ENCODE measurements at places on chromosomes 5 and 9.

- DNase-seq = no peak
Observed at GRCh38 chr9:35798658-35799374, 7.4 kb downstream of the NPR2 start.

- DNase-seq = no peak
Observed at GRCh38 chr5:32102254-32102986, 71.7 kb downstream of the GOLPH3 start.

GRCh38 chr5:126568206-126568755 lies 26.7 kb downstream of the ALDH7A1 start:
- no peak for DNase-seq

DNA sequence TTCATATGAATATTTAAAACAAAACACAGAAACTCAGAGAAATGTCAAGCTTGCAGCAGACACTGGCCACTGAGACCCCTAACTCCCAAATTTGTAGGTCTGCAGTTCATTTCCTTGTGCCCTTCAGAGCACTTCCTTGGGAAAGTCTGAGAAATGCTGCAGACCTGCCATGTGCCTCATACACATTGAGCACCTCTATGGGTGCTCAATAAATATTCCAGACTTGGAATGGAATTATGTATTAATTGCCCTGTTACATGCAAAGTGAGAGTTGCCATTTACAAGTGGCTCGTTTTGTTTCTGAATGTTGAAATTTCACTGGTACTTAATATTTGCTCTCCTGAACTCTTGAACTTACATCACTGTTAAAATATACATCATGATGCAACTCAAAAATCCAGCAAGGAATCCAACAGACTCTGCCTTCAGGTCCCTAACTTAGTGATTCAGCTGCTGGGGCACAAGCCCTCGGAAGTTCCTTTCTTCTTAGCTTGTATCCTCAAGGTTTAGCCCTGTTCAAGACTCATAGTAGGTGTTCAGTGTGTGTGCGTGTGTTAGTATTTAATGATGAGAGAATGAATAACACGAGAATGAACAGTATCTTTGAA lies 90.6 kb downstream of the PTCD2 start:
- no peak for DNase-seq

- no peak for DNase-seq
Observed at GRCh38 chr5:78746021-78746770, 97.6 kb upstream of the LHFPL2 start.

GRCh38 chr9:124198331-124198730 lies 59.4 kb upstream of the NEK6 start:
- no peak for DNase-seq

DNA sequence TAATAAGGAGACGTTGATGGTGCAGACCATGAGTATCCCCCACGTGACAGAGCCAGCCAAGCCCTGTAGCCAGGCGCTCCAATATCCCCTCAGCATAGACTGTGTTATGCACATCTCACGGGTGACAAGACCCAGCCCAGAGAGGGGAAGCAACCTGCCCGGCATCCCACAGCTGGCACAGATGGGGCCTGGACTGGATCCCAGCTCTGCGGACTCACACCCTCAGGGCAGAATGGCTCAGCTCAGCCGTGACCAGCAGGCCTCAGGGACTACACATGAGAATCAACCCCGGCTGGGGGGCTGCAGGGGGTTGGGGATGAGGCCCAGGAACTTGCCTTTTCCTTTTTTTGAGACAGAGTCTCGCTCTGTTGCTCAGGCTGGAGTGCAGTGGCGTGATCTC lies 11.7 kb downstream of the FIBCD1 start:
- DNase-seq = no peak

- no peak for DNase-seq
Observed at GRCh38 chr5:33231935-33232334, 208.8 kb upstream of the TARS1 start.

DNA sequence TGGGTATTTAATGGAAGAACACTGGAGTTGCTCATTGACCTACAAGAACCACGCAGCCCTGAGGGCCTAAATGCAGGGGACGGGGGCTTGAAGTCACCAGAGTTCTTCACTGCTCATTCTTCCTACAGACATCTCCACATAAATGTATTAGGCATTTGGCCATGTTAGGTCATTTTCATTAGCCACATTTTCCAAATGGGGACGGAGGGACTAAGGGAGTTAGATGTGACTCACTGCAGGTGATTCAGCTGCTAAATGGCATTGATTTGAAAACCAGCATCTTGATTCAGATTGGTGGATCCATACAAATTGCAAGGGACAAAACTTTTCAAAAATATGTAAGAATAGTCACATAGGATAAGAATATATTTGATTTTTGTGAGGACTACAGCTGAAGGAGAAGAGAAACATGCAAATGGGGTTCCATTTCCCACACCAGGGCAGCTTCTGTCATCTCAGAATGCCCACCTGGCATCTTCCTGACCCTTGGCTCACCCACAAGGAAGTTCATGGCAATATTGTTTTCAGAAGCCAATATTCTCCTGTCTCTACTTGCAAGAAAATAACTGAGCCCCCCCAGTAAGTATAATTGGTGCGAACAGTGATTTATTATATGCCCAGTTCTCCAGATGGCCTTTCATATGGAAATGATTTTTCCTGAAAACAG lies 264.8 kb downstream of the DOCK8 start:
- DNase-seq = no peak

GRCh38 chr9:132175431-132175830 lies 13.6 kb downstream of the NTNG2 start:
- DNase-seq = no peak

- DNase-seq = no peak
Observed at GRCh38 chr5:139078345-139078744, 119.8 kb downstream of the SIL1 start.

- DNase-seq = no peak
Observed at GRCh38 chr9:25827626-25828025, 149.4 kb upstream of the TUSC1 start.

GRCh38 chr9:36134761-36135505 lies 1.6 kb upstream of the GLIPR2 start:
- no peak for DNase-seq

- no peak for DNase-seq
Observed at GRCh38 chr5:10432059-10433008, 9.3 kb upstream of the ROPN1L start.

- no peak for DNase-seq
Observed at GRCh38 chr9:68895741-68896478, 118.0 kb downstream of the PRKACG start.

DNA sequence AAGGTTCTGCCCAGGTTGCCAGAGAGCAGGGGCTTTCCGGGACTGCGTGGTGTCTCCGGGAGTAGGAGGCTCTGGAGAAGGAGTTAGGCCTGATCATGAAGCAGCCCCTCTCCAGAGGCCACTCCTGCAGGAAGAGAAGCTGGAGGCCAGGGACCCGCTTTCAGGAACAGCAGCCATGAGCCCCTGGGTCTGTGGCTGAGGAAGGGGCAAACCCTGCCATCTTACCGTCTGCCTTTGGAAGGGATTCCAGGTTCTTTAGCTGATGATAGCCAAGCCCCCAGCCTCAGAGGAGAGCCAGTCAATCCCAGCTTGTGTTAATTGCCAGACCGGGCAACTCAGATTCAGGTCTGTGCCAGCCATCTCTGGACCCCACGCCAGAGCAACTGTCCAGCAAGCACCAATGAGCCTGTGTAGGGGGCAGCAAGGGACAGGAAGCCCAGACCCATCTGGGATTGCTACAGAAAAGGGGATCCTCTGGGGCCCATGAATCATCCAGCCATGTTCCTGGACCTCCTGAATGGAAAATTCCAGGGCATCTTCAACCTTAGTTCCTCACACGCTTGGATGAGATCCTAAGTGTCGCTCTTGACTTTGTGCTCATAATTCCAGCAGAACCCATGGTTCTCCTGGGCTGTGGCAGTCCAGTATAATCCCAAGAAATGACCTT lies 42.7 kb upstream of the MVB12B start:
- no peak for DNase-seq

GRCh38 chr5:138180183-138180782 lies 1.4 kb downstream of the KIF20A start:
- DNase-seq = no peak

GRCh38 chr9:32454280-32454679 lies 69.8 kb downstream of the ACO1 start:
- DNase-seq = no peak

- no peak for DNase-seq
Observed at GRCh38 chr5:32511776-32512374, 67.3 kb upstream of the ZFR start.

DNA sequence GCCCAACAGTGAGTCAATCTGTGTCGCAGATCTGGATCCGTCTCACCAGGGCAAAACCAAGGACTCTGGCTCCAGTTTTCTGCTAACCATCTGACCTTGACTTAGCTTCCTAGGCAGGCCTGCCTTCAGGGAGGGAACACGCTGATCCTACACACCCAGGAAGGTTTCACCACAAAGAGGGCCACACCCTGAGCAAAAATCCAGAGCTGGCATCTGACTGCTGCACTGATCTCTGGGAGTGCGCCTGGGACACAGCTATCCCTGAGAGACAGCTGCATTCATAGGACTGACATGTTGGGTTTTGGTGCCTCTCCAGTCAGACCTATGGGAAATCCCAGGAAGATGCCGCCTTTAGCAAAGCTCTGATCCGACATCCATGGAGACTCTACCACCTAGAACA lies 47.5 kb downstream of the CDK5RAP2 start:
- DNase-seq = no peak

DNA sequence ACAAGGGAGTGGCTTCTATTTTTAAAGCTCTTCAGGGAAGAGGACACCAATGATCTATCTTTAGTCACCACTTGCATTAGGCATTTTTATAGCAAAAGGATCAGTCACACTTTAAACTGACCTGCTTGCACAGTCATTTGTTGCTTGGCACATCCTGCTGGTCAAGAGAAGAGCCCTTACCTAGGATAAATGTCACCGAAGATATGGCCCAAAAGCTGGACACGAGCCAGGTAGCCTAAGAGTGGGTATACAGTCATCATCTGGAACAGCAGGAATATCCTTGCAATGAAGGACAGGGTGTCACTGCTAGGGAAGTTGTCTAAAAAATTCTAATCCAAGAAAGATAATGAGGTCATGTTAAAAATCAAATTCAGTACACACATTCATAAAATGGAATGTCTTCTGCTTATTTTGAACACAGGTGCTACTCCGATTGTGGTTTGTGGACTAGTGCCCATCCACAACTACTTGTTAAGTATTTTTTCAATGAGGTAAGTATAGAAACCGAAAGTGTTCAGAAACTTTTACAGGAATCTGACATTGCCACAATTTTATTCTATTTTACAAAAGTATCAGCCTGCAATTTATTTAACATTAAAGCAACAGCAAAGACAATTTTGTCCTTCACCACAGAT lies 78.4 kb downstream of the SLC38A9 start:
- DNase-seq = no peak

DNA sequence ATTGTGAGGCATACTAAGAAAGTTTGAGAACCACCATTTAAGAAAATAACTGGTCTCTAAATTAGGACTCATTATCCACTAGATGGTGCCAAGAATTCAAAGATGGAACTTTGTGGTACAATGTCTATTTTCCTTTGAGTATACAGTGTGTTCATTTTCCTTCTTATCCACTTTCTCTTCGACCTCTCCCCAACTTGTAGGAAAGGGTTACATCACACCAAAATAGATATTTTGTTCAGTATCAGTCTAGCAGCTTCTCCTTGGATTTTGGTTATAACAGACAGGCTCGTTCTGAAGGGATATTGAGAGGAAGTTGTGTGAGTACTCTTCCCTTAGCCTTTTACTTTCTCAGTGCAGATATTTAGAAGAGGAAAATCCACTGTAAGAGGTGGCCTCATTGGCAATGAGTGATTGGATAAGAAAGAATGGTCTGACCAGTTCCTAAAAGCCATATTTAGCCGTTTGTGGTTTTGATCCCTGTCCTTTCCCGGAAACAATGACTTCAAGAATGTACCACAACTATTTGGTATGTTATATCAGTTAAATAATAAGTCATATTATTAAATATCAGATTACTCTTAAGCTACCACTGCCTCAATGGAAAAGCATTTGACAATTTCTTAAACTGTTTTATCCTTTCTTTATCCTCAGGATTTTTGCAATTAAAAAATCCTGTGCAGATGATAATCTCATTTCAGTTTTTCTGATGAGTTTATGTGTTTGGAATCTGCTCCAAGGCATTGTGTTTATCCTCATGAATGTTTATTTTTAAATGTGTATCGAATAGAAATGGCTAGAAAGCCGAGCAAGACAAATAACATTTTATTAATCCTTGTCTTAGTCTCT lies 69.0 kb upstream of the GRAMD2B start:
- DNase-seq = no peak

GRCh38 chr5:95726811-95727763 lies 4.0 kb upstream of the RHOBTB3 start:
- no peak for DNase-seq

GRCh38 chr5:96317945-96318344 lies 115.1 kb downstream of the PCSK1 start:
- no peak for DNase-seq

DNA sequence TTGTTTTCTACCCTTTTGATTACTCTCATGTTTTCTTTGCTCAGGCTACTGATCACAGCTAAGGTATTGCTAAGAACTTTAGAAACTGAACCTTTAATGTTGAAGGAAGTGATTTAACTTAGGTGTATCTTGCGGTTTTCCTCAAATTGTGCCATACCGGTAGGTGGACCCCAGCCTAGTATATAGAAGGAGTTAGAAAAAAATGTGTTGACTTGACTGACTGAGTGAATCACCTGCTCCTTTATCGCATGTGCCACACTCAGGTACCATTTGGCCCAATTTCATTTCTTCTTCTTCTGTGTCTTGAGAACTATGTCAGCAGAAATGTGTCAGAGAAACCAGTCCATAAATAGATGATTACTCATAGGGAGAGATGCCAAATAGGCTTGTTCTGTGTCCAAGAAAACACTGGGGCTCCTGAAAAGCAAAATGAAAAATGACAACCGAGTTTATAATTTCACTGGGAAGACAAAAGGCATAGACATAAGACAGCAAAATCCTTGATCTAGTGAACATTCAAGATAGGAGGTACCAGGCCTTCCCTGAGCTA lies 19.4 kb downstream of the PLPPR1 start:
- no peak for DNase-seq

GRCh38 chr5:163894645-163895044 lies 389.2 kb downstream of the MAT2B start:
- DNase-seq = peak; percentile 67

- peak; percentile 66 for DNase-seq
Observed at GRCh38 chr9:20618361-20618802, 3.9 kb downstream of the MLLT3 start.

DNA sequence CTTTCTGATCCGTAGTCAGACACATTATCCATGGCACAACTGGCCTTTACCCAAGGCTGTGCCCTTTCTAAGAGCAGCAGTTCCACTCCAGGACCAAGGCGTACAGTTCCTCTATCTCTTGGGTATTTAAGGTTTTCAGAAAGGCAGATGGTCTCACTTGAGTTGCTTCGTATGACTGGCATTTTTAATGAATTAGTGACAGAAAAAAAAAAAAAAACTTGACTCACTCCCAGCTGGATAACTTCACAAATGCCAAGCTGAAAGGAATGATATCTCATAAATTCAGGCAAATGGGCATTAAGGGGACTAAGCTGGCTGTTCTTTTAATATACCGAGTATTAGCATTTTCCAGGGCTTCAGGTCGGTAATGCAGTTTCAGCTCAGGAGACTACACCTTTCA lies 60.7 kb downstream of the SLC24A2 start:
- no peak for DNase-seq

Data from pulmonary artery endothelial cell (primary cell).